ENCODE measurements at places on chromosomes 12 and 14. TPM values are rescaled to one million over a fixed set of nuclear protein-coding genes. Genes with fewer than 3 reads are reported as not detected.

The DHH gene
- total RNA-seq: under 0.01 TPM

The PKP2 gene
- under 0.01 TPM for total RNA-seq

The TPPP2 gene
- total RNA-seq: not detected

The PZP gene
- not detected for total RNA-seq

The MYBPC1 gene
- total RNA-seq: not detected

The TTC6 gene
- total RNA-seq: 0.17 TPM

The CD69 gene
- not detected for total RNA-seq

The SERPINA5 gene
- total RNA-seq: not detected

The FGF6 gene
- total RNA-seq: not detected

The OSGEP gene
- 29.5 TPM for total RNA-seq

The IL22 gene
- not detected for total RNA-seq

The MSI1 gene
- under 0.01 TPM for total RNA-seq

The COX8C gene
- 0.33 TPM for total RNA-seq

The KSR2 gene
- total RNA-seq: not detected

The ULK1 gene
- 14.9 TPM for total RNA-seq

The TAS2R46 gene
- 2.0 TPM for total RNA-seq

The RASSF3 gene
- total RNA-seq: 37.7 TPM

The B4GALNT1 gene
- total RNA-seq: 0.51 TPM

The SLC25A47 gene
- under 0.01 TPM for total RNA-seq

The SERPINA10 gene
- not detected for total RNA-seq

The KRT83 gene
- total RNA-seq: not detected

The FSCB gene
- total RNA-seq: not detected

The GPR135 gene
- 3.0 TPM for total RNA-seq

The SLC4A8 gene
- total RNA-seq: 3.3 TPM

The SYT1 gene
- 0.51 TPM for total RNA-seq

The MEG3 gene
- 95.0 TPM for total RNA-seq

The NTN4 gene
- total RNA-seq: 28.6 TPM

The TAS2R50 gene
- total RNA-seq: 2.3 TPM

The DDX51 gene
- 7.4 TPM for total RNA-seq

The ART4 gene
- not detected for total RNA-seq

The ADCY6 gene
- total RNA-seq: 53.2 TPM

The OR4N2 gene
- not detected for total RNA-seq

The HOXC5 gene
- total RNA-seq: not detected

The CCDC196 gene
- total RNA-seq: not detected

The MYF5 gene
- not detected for total RNA-seq

The PLA2G1B gene
- not detected for total RNA-seq

The GPRC5D gene
- total RNA-seq: not detected

The KLHDC1 gene
- total RNA-seq: 5.4 TPM

Data from fibroblast of lung (primary cell).